Stomach (tissue), 19 donors: ENCODE measurements at places on chromosomes 7 and 10. TPM values are rescaled to one million over a fixed set of nuclear protein-coding genes. Genes with fewer than 3 reads are reported as not detected.

DNA sequence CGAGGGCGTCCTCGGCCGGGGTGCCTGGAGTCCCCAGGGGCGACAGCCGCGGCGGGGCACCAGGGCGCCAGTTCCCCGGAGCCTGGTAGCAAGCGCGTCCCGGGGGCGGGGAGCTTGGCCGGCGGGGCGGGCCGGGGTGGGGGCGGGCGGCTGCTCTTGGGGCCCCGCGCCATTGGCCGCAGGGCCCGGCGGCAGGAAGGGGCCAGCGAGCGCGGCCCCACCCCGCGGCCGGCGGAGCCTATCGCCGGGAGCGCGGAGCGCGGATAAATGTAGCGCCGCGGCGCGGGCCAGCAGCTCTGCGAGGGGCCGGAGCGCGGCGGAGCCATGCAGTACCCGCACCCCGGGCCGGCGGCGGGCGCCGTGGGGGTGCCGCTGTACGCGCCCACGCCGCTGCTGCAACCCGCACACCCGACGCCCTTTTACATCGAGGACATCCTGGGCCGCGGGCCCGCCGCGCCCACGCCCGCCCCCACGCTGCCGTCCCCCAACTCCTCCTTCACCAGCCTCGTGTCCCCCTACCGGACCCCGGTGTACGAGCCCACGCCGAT lies at the start of gene HHEX:
TSS of gene HHEX (plus strand) at position 293 of the 548 bp plus-strand sequence. CDS start at position 325, 32 bp downstream.
- peak within 1 kb of the TSS; percentile 82 for H3K27ac ChIP-seq
- H3K4me3 ChIP-seq, result peak within 1 kb of the TSS; percentile 63
- H3K4me1 ChIP-seq, result peaks cover 44% of the 10 kb centered on the region
- H3K27me3 ChIP-seq, result peaks cover 40% of the 10 kb centered on the region
- no peaks in the 10 kb centered on the region for H3K36me3 ChIP-seq
- peak; percentile 72 for DNase-seq

DNA sequence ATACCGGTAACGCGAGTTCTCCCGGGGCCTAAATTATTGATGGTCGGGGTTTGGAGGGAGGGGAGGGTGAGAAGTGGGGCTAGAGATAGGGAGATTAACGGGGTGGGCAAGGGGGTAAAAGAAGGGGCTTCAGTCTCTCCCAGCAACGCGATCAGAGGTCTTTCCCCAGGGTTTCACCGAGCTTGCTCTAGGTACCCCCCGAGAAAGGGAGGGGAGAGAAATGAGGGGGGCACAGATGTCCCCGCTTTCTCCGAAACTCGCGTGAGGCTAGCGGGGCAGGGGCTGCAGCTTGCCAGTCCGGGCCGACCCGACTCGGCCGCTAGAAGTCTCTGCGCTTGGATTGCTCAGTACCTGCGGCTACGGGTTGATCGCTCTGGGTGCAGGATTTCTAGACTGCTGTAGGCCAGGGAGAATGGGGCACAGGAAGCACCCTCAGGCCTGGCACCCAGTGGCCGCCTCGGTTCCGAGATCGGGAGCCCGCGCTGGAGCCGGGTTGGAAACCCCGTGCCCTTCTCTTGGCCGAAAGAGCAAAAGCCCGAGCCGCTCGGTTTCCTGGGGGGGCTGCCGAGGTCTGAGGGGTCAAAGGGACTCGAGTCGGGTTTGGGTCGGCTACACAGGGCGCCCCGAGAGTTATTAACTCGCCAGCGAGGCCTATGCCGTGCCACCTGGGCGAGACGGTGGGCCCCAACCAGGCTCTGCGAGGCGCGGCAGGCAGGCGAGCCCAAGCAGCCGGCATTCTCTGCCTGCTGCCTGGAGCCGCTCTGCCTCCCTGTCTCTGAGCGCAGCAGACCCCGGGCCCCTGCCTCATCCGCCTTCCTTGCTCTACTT lies 3.1 kb downstream of the PAX2 start:
- no peaks in the 10 kb centered on the region for H3K36me3 ChIP-seq
- no peak overlapping the region for H3K27ac ChIP-seq
- peaks cover 47% of the 10 kb centered on the region for H3K4me1 ChIP-seq
- H3K27me3 ChIP-seq, result peaks cover 100% of the 10 kb centered on the region

PPP1R3A gene
- not detected for polyA plus RNA-seq

ZNF804B gene
- not detected for polyA plus RNA-seq

DNA sequence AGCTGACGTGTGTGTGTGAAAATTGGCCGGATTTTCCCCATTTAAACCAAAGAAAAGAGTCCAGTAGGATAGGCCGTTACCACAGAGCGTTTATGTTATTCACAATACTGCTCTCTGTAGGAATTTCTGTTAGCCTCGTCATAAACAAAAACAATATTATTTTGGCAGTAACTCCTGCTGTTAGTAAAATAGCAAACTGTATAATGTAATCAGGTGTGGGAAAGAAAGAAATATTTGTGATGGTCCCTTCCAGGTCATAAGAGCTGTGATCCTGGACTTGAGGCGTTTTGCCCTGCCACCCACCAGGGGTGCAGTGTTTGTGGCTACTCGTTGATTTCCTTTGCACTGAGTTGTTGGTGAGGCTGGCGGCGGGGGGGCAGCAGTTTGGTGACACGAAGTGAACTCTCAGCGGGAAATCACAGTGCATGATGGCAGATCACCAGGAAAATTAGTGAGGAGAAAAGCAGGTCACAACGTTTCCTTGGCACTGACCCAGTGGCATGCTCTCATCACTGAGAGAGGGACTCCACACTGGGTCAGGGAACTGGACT lies 2.8 kb downstream of the EEPD1 start:
- peaks cover 61% of the 10 kb centered on the region for H3K4me1 ChIP-seq
- H3K27ac ChIP-seq, result peak overlapping the region; percentile 34
- DNase-seq, result peak; percentile 67
- H3K4me3 ChIP-seq, result peak overlapping the region; percentile 77
- no peaks in the 10 kb centered on the region for H3K27me3 ChIP-seq

- H3K36me3 ChIP-seq, result no peaks in the 10 kb centered on the region
- peaks cover 4% of the 10 kb centered on the region for H3K27me3 ChIP-seq
- DNase-seq, result no peak
- H3K4me1 ChIP-seq, result no peaks in the 10 kb centered on the region
Observed at GRCh38 chr7:142529591-142529990, 219.7 kb upstream of the PRSS1 start.

SLC13A1 gene
- polyA plus RNA-seq, result not detected

DNA sequence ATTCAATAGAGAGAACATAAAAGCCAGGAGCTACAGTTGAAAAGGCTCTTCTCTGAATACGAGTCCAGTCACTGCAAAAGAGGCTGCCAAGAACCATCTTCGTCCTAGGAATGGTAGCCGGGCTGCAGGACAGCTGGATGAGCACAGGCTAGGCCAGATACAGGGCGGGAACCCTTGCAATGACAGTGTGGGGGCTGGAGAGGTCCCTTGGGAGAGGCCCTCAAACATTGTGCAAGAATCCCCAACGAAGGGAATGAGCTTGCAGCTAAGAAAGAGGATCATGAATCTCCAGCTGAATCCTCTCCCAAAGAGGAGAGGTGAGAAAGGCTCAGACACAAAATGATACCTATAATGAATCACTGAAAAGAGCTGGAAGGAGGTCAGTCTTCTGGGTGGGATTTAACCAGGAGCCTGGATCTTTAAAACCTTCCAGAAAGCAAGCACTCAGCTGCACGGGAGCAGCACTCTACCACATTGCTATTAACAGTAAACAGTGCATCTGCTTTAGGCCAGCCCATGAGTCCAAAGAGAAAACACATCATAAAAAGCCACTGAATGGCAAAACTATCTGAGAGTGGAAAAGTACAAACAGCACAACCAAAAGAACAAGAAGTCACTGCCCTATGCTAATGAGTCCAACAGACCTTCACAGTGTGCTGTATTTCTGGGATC lies 287.9 kb downstream of the TNS3 start:
- H3K4me3 ChIP-seq, result no peak overlapping the region
- peaks cover 59% of the 10 kb centered on the region for H3K36me3 ChIP-seq
- DNase-seq, result peak; percentile 43
- H3K27ac ChIP-seq, result peak overlapping the region; percentile 24
- peaks cover 41% of the 10 kb centered on the region for H3K4me1 ChIP-seq

DNA sequence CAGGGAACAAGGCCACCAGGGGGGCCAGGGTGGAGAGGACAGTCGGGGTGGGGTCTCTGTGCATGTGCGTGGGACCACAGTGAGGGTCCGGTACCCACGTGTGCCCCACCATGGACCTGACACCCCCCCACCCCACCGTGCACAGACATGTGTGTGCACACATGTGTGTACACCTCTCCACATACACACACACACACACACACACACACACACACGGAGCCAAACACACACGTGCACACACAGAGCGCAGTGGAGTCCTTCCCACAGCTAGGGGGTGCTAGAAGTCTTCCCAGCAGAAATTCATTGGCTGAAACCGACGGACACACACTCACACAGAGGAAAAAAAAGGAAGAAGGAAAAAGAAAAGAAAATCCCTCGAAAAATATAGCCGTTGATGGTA lies 42.8 kb upstream of the GNA12 start:
- no peak overlapping the region for H3K27ac ChIP-seq
- peak; percentile 44 for DNase-seq
- H3K4me3 ChIP-seq, result no peak overlapping the region

DNA sequence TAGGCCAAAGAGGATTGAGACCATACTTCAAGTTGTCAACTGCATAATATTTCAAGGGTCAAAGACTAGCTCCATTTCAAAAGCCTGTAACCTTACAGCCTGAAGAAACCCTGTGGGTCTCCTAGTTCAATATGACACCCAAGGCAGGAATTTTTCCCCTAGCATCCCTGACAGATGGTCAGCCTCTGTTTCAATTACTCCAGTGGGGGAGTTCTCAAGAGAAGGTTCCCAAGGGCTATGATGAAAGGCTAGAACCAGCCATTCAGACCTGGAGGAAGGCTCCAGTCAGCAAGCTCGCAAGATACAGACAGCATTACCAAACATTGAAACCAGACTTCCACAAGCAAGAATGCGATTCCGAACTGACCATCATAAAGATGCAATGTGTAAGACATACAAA lies 1.6 kb downstream of the HTR7 start:
- no peak overlapping the region for H3K27ac ChIP-seq
- DNase-seq, result no peak
- H3K27me3 ChIP-seq, result no peaks in the 10 kb centered on the region
- H3K36me3 ChIP-seq, result no peaks in the 10 kb centered on the region
- peak overlapping the region; percentile 72 for H3K4me3 ChIP-seq

GRCh38 chr7:138402749-138403148 lies 57.3 kb upstream of the TRIM24 start:
- H3K4me3 ChIP-seq, result no peak overlapping the region
- no peaks in the 10 kb centered on the region for H3K27me3 ChIP-seq
- no peaks in the 10 kb centered on the region for H3K4me1 ChIP-seq
- DNase-seq, result no peak
- no peaks in the 10 kb centered on the region for H3K36me3 ChIP-seq
- H3K27ac ChIP-seq, result no peak overlapping the region

TMEM130 gene
- polyA plus RNA-seq, result 0.63 TPM

DNA sequence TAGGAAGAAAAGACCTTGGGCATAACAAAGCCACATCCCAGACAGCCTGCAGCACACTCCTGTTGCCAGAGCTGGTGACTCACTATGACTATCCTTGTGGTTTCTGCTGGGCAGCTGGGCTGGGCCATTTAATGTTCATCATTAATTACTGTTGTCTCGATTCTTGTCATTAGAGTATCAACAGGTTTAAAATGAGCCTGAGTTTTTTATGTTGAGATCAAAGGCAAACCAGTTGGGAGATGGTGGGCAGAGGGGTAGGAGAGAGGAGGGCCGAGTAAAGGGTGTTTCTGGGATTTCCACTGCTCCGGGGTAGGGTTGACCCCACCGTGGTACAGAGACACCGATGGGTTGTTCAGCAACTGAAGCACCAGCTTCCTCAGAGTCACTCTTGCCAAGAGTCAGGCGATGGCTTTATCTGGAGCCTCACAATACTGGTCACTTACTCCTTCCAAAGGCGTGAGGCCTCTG lies 128.7 kb upstream of the LYZL1 start:
- no peaks in the 10 kb centered on the region for H3K27me3 ChIP-seq
- DNase-seq, result no peak
- H3K4me1 ChIP-seq, result no peaks in the 10 kb centered on the region
- no peaks in the 10 kb centered on the region for H3K36me3 ChIP-seq

DNA sequence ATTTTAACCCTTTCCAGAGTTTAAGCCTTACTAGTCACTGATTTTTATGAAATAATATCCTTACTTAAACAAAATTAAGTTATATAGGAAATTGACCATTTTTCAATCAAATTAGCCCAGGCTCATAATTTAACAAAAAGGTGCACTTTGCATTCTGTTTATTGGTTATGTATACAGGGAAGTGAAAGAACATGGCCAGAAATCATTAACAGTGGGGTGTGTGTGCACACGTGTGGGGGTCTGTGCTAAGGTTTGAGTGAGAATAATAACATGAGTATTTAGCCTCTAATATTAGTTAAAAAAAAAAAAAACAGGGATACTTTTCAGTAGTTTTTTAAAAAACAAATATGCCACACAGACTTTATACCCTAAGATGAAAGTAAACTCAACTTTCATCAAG lies 510.5 kb upstream of the PFKP start:
- no peaks in the 10 kb centered on the region for H3K4me1 ChIP-seq
- H3K4me3 ChIP-seq, result no peak overlapping the region
- no peak overlapping the region for H3K27ac ChIP-seq
- DNase-seq, result no peak
- no peaks in the 10 kb centered on the region for H3K36me3 ChIP-seq

GRCh38 chr7:80078159-80078731 lies 56.4 kb upstream of the GNAI1 start:
- H3K36me3 ChIP-seq, result no peaks in the 10 kb centered on the region
- H3K27me3 ChIP-seq, result no peaks in the 10 kb centered on the region
- H3K4me1 ChIP-seq, result no peaks in the 10 kb centered on the region
- peak overlapping the region; percentile 5 for H3K4me3 ChIP-seq
- no peak for DNase-seq

CCZ1 gene
- 43.1 TPM for polyA plus RNA-seq

CCDC136 gene
- 2.3 TPM for polyA plus RNA-seq

- no peaks in the 10 kb centered on the region for H3K27me3 ChIP-seq
- DNase-seq, result no peak
- H3K27ac ChIP-seq, result no peak overlapping the region
- no peak overlapping the region for H3K4me3 ChIP-seq
Observed at GRCh38 chr7:123658023-123658422, 2.4 kb downstream of the LMOD2 start.

DNA sequence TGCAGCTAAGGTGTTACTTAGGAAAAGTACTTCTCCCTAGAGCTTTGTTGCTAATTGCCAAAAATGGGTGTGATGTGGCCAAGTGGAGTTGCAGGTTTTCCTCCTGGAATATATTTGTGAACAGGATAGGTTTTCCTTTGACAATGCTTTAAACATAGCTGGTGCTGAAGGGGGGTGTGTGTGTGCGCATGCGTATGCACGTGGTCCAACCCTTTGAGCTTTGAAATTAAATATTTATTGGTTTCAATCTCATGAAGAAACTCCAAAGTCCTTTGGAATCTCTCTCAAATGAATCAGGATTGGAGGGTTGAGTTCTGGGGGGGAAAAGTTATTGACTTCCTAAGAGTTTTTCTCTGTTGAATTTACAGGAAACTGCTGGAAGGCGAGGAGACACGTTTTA lies 11.1 kb downstream of the INA start:
- no peak for DNase-seq
- H3K27ac ChIP-seq, result no peak overlapping the region

DLX5 gene
- not detected for polyA plus RNA-seq

- DNase-seq, result no peak
- no peaks in the 10 kb centered on the region for H3K4me1 ChIP-seq
- no peak overlapping the region for H3K27ac ChIP-seq
- H3K27me3 ChIP-seq, result no peaks in the 10 kb centered on the region
- H3K36me3 ChIP-seq, result no peaks in the 10 kb centered on the region
Observed at GRCh38 chr7:119708891-119709290, 564.1 kb upstream of the KCND2 start.

RPEL1 gene
- not detected for polyA plus RNA-seq
